Activated CD4-positive, CD25-positive, alpha-beta regulatory T cell treated with anti-CD3 and anti-CD28 coated beads, Interleukin-2, amount 50 U/mL, for 16 hours (primary cell): ENCODE measurements at places on chromosomes 6 and 20.
A peak's percentile ranks its signal among the peaks of the same experiment; 100 is the strongest.

GRCh38 chr6:42746463-42747391 is 824 bp upstream of the TBCC start:
- peak; percentile 48 for DNase-seq

DNA sequence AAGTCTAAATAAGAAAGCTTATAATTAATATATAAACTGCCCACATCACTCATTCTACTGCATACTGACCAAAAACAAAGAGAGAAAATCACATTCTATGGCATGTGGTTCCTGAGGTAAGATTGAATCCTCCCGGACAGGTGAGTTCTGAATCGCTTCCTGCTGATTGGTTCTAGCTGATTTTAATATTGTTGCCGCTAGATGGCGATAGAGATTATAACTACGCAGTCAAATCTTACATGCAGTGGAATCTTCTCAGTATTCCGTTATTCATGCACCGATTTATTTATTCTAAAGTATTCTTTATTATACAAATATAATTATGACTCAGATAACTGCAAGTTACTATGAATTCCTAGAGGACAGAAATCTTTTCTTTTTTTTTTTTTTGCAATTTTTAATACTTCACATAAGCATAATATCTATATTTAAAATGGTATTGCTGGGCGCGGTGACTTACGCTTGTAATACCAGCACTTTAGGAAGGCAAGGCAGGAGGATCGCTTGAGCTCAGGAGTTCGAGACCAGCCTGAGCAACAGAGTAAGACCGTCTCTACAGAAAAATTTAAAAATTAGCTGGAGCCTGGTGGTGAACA is 24.2 kb upstream of the TMX4 start:
- DNase-seq: no peak

DNA sequence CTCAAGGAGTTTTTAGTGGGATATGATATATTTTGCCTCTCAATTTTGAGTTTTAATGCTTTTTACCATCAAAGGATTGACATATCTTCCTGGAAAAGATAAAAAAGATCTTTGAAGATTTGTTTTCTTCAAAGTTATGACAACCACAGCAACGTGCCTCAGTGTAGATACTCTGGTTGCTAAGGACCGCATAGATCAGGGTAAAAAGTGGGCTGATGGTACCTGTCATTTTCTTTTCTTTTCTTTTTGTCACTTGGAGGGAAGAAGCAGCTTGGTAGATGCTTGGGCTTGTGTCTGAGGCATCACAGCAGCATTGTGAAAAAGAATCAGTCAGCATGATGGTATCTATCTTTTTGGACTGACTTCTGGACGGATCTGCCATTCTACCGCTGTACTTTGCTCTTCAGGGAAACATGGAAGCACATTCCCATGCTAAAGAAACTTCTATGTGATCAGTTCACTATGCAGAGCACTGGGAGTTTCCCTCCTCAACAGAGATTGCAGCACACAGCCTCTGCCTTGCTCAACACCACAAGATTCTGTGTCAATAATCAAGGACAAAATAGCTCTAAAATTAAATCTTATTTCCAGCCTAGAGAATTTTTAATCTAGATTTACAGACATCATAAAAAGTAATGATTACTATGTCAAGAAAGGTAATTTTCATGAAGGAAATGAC is 54.8 kb upstream of the SGK1 start:
- no peak for DNase-seq

DNA sequence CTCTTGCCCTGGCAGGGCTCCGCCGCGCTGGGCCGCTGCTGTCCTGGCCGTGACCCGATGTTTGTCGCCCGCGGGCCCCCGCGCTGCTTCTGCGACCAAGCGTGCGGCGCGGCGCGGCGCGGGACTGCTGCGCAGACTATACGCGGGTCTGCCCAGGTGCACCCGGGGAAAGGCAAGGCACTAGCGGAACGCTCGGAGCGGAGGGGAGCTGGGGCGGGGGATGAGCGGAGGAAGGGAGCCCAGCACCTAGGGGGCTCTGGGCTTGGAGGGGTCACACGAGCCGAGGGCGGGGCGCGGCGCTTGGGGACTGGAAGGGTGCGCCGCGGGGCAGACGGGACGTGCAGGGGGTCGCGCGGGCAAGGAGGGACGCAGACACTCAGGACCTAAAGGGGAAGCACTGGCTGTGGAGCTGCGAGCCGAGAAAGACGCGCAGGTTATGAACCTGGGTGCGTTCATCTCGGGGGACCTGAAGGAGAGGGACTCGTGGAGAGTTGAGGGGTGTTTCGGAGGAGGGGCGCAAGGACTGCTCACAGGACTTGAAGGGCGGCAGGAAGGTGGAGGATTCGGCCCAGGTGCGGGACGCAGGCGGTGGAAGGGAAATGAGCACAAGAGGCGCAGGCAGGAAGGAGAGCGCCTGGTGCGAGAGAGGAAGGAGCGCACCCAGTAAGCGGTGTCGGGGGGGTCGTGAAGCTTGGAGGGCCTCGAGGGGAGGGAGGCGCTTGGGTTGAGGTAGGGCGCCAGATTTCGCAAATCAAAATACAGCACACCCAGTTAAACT is 40.8 kb upstream of the ZNFX1 start:
- DNase-seq: no peak

GRCh38 chr6:41367700-41368099 is 32.3 kb downstream of the NCR2 start:
- DNase-seq: no peak

DNA sequence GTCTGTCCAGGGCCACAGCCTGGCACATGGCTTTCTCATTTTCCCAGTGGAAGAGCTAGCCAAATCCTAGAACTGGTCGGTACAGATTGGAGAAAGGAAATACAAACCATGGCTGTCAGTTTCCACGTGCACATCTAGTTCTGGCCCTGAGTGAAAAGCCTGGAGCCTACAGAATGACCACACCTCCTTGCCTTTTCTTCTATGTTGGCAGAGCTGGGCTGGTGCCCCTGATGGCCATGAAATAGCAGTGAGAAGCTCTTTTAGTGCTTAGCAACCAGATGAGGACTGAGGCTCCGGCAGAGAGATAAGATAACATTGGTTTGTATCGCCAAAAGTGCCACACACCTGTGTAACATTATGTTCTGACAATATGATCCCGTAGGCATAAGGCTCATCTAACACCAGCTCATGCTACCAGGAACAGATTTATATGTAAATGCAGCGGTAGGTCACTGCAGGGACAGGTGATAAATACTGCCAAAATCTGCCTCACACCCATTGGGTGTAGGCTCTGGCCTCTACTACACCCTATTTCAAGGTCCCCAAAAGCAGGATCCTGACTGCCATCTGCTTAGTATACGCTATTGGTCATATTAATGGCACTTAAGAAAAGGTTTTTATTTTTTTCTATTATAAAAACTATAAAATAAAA is 39.9 kb upstream of the TBC1D7 start:
- no peak for DNase-seq

DNA sequence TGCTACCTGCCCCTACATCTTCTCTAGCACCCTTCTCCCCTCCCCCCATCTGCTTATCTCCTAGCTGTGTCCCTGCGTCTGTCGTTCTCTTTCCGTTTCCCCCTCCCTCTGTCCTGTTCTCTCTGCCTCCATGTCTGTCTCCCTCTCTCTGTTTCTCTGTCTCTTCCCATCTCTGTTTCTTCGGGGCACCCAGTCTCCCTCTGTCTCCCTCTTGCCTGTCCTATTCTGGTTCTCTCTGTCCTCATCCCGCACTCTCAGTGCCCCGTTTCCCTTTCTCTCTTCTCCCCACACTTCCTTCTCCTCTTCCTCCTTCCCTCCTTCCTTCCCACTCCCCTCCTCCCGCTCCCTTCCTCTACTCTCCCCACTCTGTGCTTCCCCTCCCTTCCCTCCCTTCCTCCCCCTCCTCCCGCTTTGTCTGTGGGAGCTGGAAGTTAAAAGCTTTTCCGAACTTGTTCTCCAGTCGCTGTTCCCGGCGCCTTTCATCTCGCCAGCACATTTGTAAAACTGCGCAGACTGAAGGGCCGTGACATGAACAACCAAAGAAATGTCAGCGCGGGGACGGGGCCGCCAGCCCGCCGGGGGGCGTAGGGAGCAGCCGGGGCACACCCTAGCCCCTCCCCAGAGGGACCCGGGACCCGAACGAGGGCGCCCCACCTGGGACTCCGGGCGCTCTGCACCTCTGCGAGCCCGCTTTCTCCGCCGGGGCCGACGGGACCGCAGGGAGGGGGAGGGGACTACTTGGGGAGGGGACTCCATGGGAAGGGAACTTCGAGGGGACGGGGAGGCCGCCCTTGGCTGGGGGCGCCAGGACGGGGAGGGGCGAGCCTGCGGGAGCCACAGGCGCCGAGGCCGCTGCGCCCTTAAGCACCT is 4.0 kb upstream of the CDH22 start:
- DNase-seq: no peak

- no peak for DNase-seq
Measured at GRCh38 chr20:45154183-45154582, 20.5 kb upstream of the PI3 start.

DNA sequence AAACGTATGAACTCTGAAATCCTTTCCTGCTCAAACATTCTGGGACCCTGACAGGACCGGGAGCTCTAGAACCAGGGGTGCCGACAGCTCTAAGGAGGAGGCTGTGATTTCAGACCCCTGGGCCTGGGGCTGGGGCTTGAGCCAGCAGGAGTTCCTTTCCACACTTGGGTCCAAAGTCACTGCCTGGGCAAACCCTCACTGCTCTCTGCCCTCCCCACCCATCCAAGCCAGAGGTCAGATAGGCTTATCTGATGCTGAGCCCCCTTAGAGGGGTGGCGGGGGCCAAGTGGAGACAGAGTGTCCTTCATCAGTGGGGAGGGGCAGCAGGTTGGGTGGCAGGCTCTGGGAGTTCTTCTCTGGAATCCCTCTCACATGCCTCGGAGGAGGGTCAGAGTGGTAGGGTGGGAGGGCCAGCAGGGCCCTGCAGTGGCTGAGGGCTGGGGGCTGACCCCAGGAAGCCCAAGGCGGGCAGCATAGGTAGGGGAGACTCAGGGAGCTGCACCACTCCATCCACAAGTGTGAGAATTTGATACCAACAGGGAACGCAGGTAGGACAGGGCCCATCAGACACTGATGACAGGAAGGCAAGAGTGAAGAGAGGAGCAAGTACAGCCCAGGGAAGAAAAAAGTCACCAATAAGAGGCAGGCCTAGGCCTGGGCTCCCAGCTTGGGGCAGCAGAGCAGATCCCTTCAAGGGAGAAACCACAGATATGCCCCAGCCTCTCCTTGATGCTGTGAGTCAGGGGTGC is 121.0 kb downstream of the MRPL14 start:
- DNase-seq: no peak

GRCh38 chr6:136250686-136251008 is 536 bp upstream of the MTFR2 start:
- no peak for DNase-seq

DNA sequence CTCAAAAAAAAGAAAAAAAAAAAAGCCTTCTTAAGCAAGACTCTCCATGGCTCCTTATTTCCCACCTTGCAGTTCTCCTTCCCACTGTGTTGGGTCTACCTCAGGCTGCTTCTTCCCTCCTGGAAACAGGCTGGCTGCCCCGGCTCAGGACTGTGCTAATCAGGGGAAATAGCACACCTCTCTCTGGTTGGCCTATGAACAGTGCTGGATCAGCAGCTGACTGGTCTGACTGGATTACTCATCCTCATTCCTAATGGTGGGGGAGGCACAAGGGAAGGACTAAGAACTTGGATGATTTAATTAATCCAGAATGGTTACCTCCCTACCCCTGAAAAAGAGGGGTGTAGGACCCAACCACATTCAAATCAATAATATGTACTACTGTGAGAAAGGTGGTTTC is 3.9 kb upstream of the SRSF3 start:
- DNase-seq: no peak

DNA sequence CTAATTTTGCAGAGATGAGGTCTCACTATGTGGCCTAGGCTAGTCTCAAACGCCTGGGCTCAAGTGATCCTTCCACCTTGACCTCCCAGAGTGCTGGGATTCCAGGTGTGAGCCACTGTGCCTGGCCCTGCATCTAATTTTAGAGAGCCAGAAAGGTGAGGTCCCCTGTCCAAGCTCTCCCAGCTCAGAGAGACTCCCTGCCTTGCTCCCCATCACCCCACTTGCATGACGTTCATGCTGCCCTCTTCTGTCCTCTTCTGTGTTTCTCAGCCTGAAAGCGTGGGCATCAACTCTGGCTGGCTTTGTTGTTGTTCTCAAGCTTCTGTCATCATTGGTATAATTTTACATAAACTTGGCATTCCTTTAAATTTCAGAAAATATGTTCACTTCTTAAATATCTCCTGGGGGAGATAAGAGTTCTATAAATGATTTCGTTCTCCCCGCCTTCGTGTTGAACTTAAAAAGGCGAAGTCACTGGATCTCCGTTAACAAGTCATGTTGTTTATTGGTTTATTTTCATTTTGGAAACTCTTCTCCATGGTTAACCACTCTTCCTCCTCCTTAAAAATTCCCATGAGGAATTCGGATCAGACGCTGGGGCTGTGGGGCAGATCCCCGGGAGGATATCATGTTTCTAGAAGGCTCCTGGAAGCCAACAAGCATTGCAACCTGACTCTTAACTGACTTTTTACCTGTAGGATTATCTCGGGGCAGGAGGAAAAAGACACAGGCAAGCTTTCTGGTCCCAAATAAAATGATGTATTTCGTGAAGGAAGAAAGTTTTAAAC is 13.2 kb upstream of the PARD6B start:
- no peak for DNase-seq

DNA sequence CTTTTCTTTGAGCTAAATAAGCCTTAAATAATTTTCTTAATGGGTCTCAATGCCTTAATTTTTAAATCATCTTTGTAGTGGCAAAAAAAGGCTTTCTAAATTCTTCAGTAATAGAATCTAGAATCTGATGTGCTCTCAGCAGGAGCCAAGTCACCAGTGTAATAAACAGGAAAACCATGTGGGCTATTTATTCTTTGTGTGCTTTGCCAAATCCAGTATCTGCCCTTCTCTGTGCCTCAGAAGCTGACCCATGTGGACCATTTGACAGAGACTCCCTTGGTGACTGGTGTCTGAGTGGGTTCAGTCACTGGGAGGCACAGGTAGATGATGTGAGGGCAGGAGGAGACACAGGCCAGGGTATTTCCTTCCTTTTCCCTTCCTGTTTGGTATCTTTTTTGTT is 152.9 kb downstream of the PAK5 start:
- DNase-seq: no peak

GRCh38 chr6:163392533-163392932 is 22.0 kb upstream of the QKI start:
- no peak for DNase-seq
